ENCODE measurements at places on chromosomes 3 and 15.

DNA sequence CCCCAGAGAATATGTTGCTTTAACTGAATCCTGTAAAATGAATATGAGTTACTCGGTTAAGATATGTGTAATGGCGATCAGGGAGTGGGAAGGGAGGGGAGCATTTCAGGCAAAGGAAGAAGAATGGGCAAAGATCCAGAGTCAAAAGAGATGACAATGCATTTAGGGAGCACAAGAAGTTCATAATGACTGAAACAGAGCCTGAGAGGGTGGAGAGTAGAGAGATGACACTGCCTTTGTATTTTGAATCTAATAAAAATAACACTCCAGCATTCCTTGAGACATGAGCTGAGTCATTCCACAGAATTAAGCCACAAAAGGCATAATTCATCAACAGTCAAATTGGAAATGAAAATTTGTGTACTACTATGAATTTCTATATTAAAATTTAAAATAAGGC is 105.3 kb upstream of the PEX5L start:
- peak; percentile 18 for DNase-seq

DNA sequence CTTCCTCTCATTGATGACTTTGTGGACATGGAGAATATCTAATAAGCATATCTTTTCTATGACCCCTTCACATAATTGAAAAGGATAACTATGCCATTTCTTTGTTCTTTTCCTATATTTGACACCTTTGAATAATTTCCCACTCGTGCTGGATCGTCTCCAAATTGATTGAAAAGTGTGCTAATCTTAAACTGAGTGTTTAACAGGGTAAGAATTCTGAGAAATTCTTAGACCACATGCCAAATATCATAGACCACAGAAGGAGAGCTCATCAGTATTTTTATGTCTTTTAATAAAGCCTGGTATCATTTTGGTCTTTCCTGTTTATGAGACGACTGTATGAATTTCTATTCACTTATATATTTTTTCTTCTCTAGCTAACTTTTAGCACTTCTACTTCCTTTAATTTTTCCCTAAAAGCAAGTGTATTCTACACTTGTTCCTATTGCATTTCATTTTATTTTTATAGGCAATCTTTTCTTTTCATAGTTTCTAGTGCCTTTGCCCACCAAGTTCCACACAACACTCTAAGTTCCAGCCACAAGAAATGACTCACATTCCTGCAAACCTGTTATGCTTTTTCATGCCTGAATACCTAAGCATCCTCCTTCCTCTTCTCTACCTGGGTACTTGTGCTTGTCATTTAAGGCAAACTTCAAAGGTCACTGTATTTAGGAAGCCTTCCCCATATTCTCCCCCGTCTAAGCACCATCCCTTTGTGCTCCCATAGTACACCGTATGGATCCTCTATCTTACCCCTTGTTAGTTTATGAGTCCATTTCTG is 30.1 kb downstream of the KBTBD8 start:
- DNase-seq: peak; percentile 9

DNA sequence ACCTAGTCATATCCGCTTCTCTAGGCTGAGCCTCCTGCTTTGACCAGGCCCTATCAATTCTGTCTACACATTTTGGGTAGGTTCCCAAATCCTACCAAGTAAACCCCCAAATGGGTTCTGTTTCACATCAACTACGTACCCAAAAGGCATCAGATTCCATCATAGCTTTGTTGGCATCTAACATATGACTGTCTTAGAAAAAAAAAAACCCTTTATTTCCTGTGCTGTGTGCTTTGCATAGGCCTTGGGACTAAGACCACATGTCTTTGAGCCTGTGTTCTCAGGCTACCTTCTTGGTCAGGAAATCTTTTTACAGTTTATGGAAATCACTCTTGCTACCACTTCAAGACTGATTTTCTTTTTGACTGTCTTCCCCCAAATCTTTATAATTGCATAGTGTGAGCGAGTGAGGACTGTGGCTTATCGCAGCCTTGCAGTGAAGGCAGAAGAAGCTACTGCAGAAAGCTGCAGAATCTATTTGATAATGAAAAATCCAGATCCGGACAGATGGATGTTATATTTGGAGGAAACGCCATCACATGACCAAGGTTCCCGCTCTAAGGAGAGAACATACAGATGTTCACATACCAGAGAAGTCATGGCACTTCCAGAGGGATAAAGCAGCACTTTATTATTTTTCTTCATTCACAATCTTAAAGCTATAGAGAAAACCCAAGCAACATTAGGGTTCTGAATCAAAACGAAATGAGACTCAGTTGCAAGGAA is 111.2 kb downstream of the EOMES start:
- no peak for DNase-seq

GRCh38 chr15:39685999-39686613 is 96.5 kb downstream of the FSIP1 start:
- DNase-seq: peak; percentile 63

DNA sequence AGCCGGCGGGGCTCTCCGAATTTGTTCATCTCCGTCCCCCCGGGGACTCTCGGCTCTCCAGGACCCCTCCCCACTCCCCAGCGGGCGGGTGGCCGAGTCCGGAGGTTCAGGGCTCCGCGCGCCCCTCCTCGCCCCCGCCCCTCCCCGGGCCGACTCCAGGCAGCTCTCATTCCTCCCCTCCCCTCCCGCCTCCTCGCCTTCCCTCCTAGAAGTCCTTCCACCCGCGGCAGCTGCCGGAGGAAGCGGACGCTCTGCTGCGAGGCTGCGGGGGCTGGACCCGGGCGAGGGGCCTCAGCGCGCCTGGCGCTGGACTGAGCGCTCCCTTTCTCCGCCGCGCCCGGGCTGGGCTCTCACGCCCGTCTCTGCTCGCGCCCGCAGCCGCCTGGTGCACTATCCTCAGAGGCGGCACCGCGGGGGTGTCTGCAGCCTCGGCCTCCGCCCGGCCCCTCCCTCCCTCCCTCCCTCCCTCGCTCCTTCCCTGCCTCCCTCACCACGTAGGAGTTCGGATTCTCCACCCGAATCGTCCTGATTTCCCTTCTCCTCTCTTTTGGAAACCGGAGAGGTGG is at the start of gene ROBO2:
TSS of gene ROBO2 (plus strand) at position 494 of the 566 bp plus-strand sequence. CDS start 687 bp downstream, outside the sequence.
- peak; percentile 54 for DNase-seq

GRCh38 chr3:5650303-5650702 is 462.8 kb downstream of the EDEM1 start:
- DNase-seq: no peak

GRCh38 chr3:3129579-3129978 is 2.8 kb downstream of the TRNT1 start:
- no peak for DNase-seq
